Aorta (tissue), 5 donors: ENCODE measurements at places on chromosomes 13 and 19. TPM values are rescaled to one million over a fixed set of nuclear protein-coding genes. Genes with fewer than 3 reads are reported as not detected.

Gene SPIB
- 0.48 TPM for total RNA-seq

Gene CEACAM19
- 12.7 TPM for total RNA-seq

Gene MYH14
- total RNA-seq: 11.8 TPM

Gene S1PR5
- total RNA-seq: 0.39 TPM

Gene ATP4B
- not detected for total RNA-seq

- H3K36me3 ChIP-seq: no peaks in the 10 kb centered on the region
- H3K27me3 ChIP-seq: no peaks in the 10 kb centered on the region
- peak overlapping the region; percentile 93 for H3K27ac ChIP-seq
- no peak overlapping the region for H3K4me3 ChIP-seq
Measured at GRCh38 chr13:91142572-91142971, 204.9 kb upstream of the MIR17HG start.

GRCh38 chr19:48878196-48879024, 6.2 kb downstream of the PPP1R15A start:
- H3K4me1 ChIP-seq: no peaks in the 10 kb centered on the region
- no peak overlapping the region for H3K27ac ChIP-seq
- H3K27me3 ChIP-seq: no peaks in the 10 kb centered on the region
- peak; percentile 88 for DNase-seq
- no peaks in the 10 kb centered on the region for H3K36me3 ChIP-seq
- no peak overlapping the region for H3K4me3 ChIP-seq

DNA sequence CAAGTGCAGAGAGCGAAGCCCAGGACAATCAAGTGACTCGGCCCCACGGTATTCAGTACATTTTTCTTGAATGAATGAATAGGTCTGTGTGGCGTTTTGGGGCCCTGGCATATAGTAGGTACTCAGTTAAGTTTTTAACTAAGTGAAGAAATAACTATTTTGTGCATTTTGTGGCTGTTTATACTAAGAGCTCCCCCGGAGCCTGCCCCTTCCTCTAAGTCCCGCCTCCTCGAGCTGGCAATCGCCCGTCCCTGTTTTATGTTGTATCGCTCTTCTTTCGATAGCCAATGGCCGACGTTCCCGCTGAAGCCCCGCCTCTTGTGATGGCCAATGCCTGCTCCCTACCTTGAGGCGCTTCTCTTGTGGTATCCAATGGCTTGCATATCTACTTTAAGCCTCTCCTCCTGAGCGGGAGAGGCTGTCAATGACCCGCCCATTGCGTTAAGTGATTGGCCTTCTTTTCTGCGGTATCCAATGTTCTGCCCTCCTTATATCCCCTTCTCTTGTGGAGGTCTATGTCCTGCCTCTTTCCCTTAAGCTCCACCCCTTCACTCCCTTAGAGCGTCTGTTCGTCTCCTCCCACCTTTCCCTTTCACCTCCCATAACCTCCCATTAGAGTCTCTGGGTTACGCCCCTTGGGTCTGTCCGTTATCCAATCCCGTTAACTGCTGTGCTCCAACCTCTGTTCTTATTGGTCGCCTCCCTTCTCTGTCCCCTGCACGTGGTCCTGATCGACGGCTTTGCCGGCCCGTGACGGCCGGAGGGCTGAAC, 509 bp upstream of the HDGFL2 start:
- peak; percentile 99 for DNase-seq
- no peak overlapping the region for H3K27ac ChIP-seq
- H3K36me3 ChIP-seq: peaks cover 2% of the 10 kb centered on the region
- H3K4me3 ChIP-seq: peak overlapping the region; percentile 54
- H3K4me1 ChIP-seq: peaks cover 2% of the 10 kb centered on the region
- H3K27me3 ChIP-seq: no peaks in the 10 kb centered on the region

DNA sequence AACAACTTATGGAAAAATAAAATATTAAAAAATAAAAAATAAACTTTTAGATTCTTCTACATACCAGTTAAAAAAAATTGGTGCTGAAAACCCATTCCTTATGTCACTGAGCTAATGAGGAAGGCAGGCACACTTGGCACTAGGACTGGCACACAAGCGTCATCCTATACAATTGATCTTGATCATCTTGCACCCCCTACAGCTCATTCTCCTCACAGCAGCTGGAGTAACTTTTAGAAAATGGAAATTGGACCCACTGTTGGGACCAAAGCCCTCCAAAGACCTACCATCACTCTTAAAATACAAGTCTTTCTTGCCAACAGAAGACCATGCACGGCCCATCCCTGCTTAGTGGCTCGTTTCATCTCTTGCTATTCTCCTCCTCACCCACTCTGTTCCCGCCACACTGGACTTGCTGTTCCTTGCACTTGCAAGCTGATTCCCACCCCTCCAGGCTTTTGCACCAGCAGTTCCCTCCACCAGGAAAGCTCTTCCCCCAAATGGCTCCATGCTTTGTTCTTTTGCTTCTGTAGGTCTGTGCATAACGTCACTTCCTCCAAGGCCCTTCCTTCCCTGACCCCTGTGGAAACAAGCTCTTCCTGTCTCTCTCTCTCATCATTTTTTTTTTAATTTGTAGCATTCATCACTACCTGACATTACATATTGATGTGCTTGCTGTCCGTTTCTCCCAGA, 11.6 kb downstream of the CTU1 start:
- H3K27me3 ChIP-seq: no peaks in the 10 kb centered on the region
- no peaks in the 10 kb centered on the region for H3K4me1 ChIP-seq
- no peak overlapping the region for H3K27ac ChIP-seq
- no peak overlapping the region for H3K4me3 ChIP-seq
- no peak for DNase-seq
- H3K36me3 ChIP-seq: no peaks in the 10 kb centered on the region

- H3K27ac ChIP-seq: no peak overlapping the region
- no peak for DNase-seq
Measured at GRCh38 chr13:46303742-46304385, 83.2 kb downstream of the RUBCNL start.

- no peaks in the 10 kb centered on the region for H3K27me3 ChIP-seq
- H3K4me3 ChIP-seq: no peak overlapping the region
- no peaks in the 10 kb centered on the region for H3K4me1 ChIP-seq
Measured at GRCh38 chr13:45700971-45701900, 884 bp upstream of the CBY2 start.

- no peaks in the 10 kb centered on the region for H3K36me3 ChIP-seq
- H3K27ac ChIP-seq: no peak overlapping the region
- H3K4me3 ChIP-seq: no peak overlapping the region
- H3K4me1 ChIP-seq: no peaks in the 10 kb centered on the region
Measured at GRCh38 chr13:36601186-36601585, 72.6 kb upstream of the SERTM1 start.

- H3K4me1 ChIP-seq: no peaks in the 10 kb centered on the region
- no peak overlapping the region for H3K4me3 ChIP-seq
- DNase-seq: no peak
- H3K27me3 ChIP-seq: no peaks in the 10 kb centered on the region
- no peaks in the 10 kb centered on the region for H3K36me3 ChIP-seq
Measured at GRCh38 chr13:31057403-31058033, 104.2 kb downstream of the HSPH1 start.

DNA sequence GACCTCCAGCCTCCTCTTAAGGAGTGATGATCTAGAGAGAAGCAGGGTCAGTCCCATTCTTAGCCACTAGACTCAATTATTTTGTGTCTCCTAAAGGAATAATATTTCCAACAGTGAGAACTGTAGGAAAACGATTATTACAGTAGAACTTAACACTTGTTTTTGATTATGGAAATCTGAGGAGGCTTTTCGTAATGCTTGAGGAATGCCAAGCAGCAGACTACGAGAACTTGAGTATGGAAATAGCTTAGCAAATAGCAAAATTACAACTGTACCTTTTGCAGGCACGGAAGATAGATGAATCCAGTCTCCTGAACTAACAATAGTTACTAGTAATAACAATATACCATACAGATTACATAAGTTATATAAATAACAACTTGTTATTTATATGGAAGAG, 12.2 kb downstream of the BRD4 start:
- DNase-seq: no peak
- peaks cover 9% of the 10 kb centered on the region for H3K4me1 ChIP-seq
- no peaks in the 10 kb centered on the region for H3K27me3 ChIP-seq
- no peak overlapping the region for H3K4me3 ChIP-seq
- peak overlapping the region; percentile 24 for H3K27ac ChIP-seq
- no peaks in the 10 kb centered on the region for H3K36me3 ChIP-seq

DNA sequence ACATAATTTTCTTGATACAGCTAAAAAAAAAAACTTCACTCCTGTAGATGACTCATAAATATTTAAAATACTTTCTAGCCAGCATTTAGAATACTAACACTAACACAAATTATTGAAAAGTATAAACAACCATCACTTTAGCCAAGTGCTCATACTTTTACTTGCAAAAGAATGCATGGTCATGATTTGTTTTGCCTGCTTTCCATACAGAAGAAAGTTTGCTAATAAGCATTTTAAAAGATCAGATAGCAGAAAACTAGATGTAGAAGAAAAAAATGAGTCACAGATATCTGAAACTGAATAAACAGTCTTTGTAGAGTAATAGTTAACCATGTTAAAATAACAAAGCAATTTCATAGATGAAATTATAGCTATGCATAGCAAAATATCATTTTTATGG, 2280.4 kb upstream of the PCDH20 start:
- no peaks in the 10 kb centered on the region for H3K36me3 ChIP-seq
- H3K27ac ChIP-seq: no peak overlapping the region
- no peak for DNase-seq
- H3K4me3 ChIP-seq: no peak overlapping the region
- no peaks in the 10 kb centered on the region for H3K4me1 ChIP-seq

- peaks cover 16% of the 10 kb centered on the region for H3K36me3 ChIP-seq
- H3K27me3 ChIP-seq: no peaks in the 10 kb centered on the region
- H3K4me3 ChIP-seq: no peak overlapping the region
Measured at GRCh38 chr19:14411938-14412245, 7.2 kb downstream of the DDX39A start.

- no peak overlapping the region for H3K27ac ChIP-seq
- DNase-seq: no peak
- H3K4me3 ChIP-seq: no peak overlapping the region
- H3K27me3 ChIP-seq: no peaks in the 10 kb centered on the region
- H3K4me1 ChIP-seq: no peaks in the 10 kb centered on the region
Measured at GRCh38 chr13:112240076-112240475, 136.1 kb upstream of the SPACA7 start.

DNA sequence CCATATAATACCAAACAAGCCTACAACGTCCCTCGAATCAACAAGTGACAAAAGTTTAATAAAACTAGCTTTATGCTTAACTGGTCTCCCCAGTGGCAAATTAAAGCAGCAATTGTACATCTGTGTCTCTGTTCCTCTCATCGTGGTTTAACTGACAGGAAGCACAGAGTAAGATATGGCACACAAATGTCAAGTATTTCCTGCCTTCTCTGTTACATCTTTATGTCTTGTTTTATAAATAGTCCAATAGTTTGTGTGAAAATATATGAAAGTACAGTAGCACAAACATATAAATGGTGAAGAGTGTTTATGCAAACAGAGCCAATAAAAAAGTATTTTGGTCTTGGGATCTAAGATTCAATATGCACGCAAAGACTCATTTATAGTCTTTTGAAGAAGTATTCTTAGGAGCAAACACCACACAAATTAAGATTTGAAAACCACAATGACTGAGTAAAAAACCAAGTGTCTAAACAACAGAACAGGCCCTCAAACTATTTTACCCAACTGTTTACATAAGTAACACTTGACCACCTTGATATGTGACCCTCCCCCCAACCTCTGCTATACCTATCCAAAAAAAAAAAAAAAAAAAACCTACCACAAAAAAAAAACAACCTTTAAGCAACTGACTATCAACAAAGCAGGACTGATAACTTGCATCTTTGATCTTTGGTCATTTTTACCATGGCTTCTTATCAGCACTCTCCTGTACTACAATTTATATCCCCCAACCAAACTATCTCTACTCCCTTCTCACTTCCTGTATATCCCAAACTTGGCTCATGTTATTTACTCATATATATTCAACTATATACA, 14.0 kb downstream of the ELF1 start:
- H3K27ac ChIP-seq: no peak overlapping the region
- H3K27me3 ChIP-seq: no peaks in the 10 kb centered on the region
- H3K4me1 ChIP-seq: peaks cover 2% of the 10 kb centered on the region
- H3K36me3 ChIP-seq: no peaks in the 10 kb centered on the region
- no peak for DNase-seq

DNA sequence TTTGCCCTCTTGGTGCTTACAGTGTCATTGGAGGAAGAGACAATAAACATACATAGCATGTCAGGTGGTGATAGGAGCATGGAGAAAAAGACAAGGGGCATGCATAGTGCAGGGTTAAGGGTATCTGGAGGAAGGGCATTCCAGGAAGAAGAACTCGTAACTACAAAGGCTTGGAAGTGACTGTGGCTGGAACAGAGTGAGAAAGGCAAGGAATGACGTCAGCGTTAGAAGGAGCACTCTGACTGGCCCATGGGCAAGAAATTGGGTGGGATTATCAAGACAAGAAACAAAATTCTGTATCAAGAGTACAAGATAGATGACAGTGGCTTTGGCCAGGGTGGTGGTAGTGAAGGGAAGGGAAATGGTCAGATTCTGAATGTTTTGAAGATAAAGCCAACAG, 11.2 kb downstream of the SMIM17 start:
- H3K27ac ChIP-seq: no peak overlapping the region
- H3K4me3 ChIP-seq: no peak overlapping the region
- no peaks in the 10 kb centered on the region for H3K27me3 ChIP-seq
- no peak for DNase-seq
- H3K36me3 ChIP-seq: no peaks in the 10 kb centered on the region
- H3K4me1 ChIP-seq: no peaks in the 10 kb centered on the region

GRCh38 chr13:111911754-111912452, 155.0 kb upstream of the SOX1 start:
- H3K27me3 ChIP-seq: no peaks in the 10 kb centered on the region
- no peak overlapping the region for H3K27ac ChIP-seq
- no peak for DNase-seq
- H3K4me3 ChIP-seq: no peak overlapping the region

- no peak for DNase-seq
- no peaks in the 10 kb centered on the region for H3K4me1 ChIP-seq
Measured at GRCh38 chr13:27199696-27200095, 28.1 kb upstream of the USP12 start.

GRCh38 chr13:89862691-89863036, 1484.8 kb upstream of the MIR17HG start:
- no peaks in the 10 kb centered on the region for H3K4me1 ChIP-seq
- no peaks in the 10 kb centered on the region for H3K27me3 ChIP-seq
- H3K4me3 ChIP-seq: no peak overlapping the region
- no peak overlapping the region for H3K27ac ChIP-seq
- no peak for DNase-seq
